ENCODE measurements at places on chromosomes 2 and 18.

GRCh38 chr2:43701111-43701510 lies 24.9 kb upstream of the C1GALT1C1L start:
- DNase-seq = no peak

DNA sequence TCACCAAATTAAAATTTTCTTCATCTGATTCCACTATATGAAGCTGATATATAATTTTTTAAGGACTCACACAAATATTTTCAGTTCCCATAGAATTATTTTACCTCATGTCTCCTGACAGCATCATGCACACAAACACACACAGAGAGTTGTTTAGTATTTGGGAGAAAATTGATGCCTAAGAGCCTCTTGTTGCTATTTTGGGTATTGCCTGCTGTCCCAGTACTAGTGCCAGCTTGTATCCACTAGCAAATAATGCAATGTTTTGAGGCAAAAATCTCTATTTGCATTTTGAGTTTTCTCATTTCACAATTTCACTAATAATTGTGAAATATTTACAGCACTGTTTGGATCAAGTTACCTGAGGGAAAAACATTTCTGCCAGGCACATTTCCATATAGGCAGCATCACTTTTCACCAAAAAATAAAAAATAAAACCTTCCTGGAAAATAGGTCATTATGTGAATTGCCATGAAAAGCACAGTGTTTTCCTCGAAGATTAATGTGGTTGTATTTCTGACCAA lies 328.2 kb downstream of the KCNJ3 start:
- DNase-seq = no peak

- no peak for DNase-seq
Observed at GRCh38 chr2:54594048-54594447, 129.4 kb upstream of the EML6 start.

GRCh38 chr2:181656450-181657291 lies at the start of gene CERKL:
Gene CERKL, minus strand, starts transcription at chr2:181657105. Its CDS starts 99 bp downstream, at chr2:181657006.
- DNase-seq = no peak

DNA sequence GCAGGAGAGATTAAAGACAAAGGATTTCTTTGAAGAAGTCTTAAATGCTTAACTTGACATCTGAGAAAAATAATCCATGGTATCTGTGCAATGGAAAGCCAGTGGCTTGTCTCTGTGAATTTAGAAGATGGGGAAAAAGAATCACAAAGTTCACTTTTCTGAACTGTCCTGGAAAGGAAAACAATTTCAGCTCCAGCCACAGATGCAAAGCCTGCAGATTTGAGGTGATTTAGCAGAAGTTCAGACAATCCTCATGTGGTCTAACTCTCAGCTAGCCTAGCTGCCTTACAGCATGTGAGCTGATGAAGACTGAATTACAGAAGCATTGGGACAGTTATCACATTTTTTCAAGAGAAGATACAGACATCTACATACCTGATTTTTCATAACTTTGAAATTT lies 126.7 kb upstream of the ITGB6 start:
- DNase-seq = no peak

DNA sequence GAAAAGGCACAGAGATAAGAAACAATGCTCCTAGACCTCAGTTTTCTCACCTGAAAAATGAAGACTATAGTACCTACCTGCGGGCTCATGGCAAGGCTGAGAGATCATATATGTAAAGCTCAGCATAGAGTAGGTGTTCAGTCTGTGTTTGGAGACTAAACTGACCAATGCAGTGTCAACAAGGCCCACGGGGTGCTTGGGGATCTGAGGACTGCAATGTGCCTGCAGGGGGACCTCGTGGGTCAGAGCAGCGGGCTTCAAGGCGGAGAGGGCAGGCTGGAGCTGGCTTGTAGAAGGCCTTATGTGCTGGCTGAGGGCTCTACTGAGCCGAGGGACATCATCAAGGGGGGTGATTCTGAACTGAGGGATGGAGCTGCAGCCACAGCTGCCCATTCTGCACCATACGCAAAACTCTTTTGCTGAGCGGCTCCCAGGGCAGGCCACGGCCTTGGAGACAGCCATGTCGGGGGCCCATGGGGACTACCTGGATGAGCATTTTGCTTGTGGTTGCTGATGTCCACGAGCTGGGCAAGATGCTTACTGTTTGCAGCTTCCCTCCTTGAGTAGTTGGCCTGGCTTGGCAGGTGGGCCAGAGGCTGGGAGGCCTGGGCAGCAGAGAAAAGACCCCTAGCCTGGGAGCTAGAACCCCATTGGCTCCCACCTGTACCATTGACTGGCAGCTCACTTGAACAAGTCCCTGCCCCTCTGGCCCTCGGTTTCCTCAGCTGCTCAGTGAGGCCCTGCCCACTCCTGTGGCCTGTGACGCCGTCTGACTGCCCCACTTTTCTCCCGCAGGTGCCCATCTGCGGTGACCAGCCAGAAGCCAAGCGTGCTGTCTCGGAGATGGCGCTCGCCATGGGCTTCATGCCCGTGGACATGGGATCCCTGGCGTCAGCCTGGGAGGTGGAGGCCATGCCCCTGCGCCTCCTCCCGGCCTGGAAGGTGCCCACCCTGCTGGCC lies 23.5 kb downstream of the STEAP3 start:
- DNase-seq = no peak

DNA sequence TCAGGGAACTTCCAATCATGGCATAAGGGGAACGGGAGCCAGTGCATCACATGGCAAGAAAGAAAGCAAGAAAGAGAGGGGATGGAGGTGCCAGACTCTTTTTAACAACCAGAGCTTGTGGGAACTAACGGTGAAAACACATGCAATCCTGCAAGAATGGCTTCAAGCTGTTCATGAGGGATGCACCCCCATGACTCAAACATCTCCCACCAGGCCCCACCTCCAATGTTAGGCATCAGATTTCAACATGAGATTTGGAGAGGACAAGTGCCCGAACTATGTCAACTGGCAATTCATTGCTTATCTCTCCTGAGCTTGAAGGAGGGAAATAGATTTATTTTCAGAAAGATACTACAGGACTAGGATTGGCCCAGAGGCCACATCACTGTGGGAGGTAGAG lies 270.0 kb downstream of the SLC4A3 start:
- DNase-seq = no peak

- DNase-seq = no peak
Observed at GRCh38 chr2:200138391-200139124, 167.9 kb upstream of the SPATS2L start.

DNA sequence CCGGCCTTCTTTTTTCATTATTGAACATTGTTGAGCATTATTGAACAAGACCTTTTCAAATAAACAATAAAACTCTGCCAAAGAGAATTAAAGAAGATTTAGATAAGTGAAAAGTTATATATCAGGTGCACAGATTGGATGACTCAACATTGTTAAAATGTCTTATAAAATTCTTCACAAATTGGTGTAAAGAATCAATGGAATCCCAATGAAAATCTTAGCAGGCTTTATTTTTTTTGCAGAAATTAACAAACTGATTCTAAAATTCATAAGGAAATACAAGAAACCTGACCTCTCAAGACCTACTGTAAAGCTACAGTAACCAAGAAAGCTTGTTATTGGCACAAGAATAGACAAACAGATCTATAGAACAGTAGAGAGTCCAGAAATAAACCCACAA lies 70.3 kb downstream of the LAMA1 start:
- DNase-seq = no peak

GRCh38 chr2:170162271-170162632 lies 15.7 kb upstream of the MYO3B start:
- no peak for DNase-seq

DNA sequence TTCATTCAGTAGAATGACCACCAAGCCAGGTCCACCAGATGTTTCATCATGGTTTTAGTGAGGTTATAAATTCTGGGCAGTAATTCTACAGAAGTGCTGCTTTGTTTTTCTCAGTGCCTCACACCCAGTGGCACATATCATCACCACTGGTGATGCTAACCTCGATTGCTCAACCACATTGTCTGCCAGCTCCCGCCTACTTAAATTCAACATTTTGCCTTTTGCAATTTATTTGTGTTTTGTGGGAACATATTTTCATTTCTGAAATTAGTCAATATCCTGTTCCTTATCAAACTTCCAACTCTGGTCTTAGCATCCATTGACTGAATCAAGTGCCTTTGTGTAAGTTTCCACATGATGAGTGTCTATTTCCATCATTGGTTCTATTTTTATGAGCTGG lies 62.3 kb upstream of the TMEM178A start:
- no peak for DNase-seq

GRCh38 chr2:120133572-120134244 lies 89.5 kb downstream of the TMEM185B start:
- no peak for DNase-seq

DNA sequence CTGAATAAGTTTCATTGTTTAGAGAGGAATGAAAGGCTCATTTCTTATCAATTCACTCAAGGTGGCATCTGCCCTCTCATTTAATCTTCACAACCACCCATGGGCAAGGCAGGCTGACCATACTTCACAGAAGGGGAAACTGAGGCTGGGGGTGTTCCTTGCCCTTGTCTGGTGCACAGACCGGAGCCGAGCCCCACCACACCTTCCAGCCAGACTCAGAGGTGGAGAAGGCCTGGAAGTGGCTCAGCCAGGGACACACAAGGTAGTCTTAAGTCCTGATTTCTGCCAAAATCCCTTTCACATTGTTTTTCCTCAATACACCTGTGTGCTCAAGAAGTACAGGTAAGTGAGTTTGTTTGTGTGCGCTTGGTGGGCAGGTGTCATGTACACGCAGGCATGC lies 111.9 kb upstream of the TEX51 start:
- DNase-seq = no peak

- no peak for DNase-seq
Observed at GRCh38 chr2:12637754-12638153, 79.0 kb upstream of the TRIB2 start.

DNA sequence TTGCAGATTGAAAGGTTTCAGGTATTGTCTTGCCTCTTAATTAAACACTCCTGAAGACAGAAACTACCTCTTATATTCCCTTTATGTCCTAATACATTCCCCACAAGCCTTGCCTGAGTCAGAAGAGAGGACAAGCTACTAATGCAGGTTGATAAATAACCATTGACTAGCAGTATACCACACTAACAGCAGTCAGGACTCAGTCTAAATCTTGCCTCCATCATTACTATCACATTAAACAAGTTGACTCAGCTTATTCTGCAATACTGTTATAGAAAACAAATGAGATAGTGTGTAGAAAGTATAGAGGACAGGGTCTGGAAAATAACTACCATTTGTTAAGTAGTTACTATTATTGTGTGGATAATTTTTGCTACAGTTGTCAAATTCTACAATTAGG lies 63.8 kb downstream of the TTC21B start:
- no peak for DNase-seq

DNA sequence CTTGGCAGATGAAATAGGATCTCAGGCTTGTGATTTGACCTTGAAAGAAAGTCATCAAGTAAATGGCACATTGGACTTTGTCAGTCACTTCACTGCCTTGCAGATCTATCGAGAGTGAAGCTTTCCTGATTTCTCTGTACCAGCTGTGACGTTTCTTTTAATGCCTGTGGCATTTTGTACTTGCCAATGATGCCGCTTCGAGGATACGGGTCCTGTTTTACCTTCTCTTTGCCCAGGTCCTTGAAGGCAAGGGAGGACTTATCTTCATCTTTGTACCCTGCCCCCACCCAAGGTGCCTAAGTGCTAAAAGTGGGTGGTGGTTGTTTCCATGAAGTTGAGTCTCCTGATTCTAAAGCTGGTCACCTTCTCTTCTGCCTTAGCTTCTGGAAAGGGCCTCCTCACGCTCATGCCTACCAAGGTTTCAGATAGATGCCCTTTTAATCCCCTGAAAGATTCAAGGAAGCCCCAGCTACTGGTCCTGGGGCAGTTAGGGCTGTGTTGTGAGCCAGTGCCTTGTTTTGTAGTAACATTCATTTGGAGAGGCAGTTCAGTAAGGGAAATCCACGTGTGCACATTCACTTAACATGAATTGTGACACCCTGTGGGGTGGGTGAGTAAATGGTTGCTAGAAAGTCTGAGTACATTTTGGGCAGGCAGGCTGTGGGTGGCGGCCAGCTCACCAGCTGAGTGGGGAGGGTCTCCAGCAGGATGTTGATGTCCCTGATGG lies 6.1 kb downstream of the LBH start:
- DNase-seq = no peak

DNA sequence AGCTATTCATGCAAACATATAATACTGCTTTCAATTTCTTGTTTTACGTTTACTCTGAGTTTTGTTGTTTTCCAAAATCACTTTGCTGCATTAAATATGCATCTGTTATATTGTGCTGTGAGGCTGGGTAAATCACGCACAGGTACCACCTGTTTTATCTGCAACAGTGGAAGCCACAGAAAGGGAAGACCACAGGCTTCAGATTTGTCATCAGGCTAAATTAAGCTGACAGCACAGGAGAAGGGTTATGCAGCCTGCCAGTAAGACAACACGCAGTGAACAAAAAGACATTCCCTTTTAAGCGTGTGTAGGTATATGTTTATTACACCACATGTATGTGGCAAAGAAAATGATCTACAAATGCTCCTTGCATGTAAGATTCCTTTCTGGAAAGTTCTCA lies 38.2 kb downstream of the ZNF516 start:
- no peak for DNase-seq

DNA sequence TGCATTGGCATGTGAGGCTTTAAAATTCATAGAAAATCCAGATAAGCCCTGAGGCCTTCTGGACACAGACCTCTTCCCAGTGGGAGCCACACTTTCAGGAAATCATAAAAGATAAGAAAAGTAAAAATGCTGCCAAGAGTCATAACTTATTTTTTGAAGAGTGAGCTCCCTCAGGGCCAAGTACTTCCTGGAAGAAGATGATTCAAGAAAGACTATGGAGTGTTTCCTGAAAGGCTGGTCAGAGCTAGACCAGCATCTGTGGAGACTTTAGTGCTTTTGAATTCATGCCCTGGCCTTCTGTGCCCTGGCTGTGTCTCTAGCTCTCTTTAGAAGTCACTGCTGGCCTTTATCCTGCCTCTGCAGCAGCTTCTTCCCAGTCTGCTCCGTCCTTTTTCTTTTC lies 6.4 kb upstream of the XDH start:
- DNase-seq = no peak

- no peak for DNase-seq
Observed at GRCh38 chr18:25141886-25142285, 210.1 kb downstream of the ZNF521 start.

DNA sequence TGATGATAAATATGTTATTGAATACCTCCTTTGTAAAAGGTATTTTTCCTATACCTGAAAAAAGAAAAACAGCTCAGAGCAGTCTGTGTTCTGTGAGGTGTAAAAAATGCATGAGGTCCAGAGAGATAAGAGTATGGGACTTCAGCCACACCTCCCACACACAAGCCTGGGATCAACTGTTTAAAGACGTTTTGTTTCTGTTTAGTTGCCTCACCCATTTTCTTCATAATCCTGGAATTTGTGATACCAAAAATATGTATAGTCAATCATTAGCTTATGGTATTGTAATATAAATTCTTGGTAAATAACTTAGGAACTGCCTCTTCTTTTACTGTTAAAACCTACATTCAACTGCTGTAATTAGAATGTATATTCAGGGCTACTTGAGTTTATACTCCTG lies 1322.9 kb upstream of the TMEFF2 start:
- DNase-seq = no peak

- peak; percentile 45 for DNase-seq
Observed at GRCh38 chr2:85266146-85267041, 61.4 kb downstream of the TGOLN2 start.

GRCh38 chr2:191638079-191638801 lies 39.7 kb upstream of the NABP1 start:
- no peak for DNase-seq

- DNase-seq = no peak
Observed at GRCh38 chr2:67565262-67565661, 168.1 kb downstream of the ETAA1 start.

GRCh38 chr2:51000849-51001617 lies 30.9 kb downstream of the NRXN1 start:
- no peak for DNase-seq

GRCh38 chr2:128473175-128474035 lies 154.7 kb upstream of the HS6ST1 start:
- DNase-seq = no peak

- peak; percentile 39 for DNase-seq
Observed at GRCh38 chr2:95025406-95026319, at the start of gene MAL. Gene MAL, plus strand, starts transcription at chr2:95025708. Its CDS starts 85 bp downstream, at chr2:95025793.

All from activated T-helper 1 cell treated with anti-CD3 and anti-CD28 coated beads, Interleukin-2, amount 50 U/mL, for 16 hours (primary cell).